ENCODE measurements at places on chromosomes 12 and 14. TPM values are rescaled to one million over a fixed set of nuclear protein-coding genes. Genes with fewer than 3 reads are reported as not detected.

The VRTN gene
- not detected for total RNA-seq

The TAS2R20 gene
- 0.28 TPM for total RNA-seq

DNA sequence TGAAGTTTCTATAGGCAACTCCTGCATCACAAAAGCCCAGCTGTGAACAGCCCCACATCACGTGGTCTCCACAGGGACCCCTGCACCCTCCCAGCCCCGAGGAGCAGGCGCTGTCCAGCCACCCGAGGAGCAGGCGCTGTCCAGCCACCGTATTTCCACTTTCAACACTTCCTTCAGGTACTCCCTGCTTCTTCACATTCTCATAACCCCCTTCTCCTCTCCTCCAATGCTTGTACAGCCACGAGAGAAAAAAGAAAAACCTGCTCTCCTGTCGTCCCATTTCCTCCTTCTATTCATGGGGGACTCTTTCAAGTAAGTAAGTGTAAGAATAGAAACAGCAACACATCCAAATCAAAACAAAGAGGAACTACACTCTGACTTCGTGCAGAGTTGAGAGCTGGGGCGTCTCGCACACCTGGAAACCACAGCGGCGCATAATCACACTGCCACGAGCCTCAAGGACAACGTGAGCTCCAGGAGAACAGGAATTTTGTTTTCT is 11.9 kb downstream of the CDC42BPB start:
- no peak for DNase-seq

The FAM181A gene
- total RNA-seq, result not detected

DNA sequence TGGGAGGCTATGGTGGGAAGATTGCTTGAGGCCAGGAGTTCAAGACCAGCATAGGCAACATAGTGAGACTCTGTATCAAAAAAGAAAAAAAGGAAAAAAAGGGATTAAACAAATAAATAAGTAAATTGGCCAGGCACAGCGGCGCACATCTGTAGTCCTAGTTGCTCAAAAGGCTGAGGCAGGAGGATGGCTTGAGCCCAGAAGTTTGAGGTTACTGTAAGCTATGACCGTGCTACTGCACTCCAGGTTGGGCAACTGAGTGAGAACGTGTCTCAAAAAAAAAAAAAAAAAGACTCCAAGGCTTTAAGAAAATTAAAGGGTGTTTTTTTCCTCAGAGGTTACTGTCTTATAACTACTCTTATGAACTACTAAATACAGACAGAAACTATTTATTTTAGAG is 11.7 kb downstream of the BEST3 start:
- DNase-seq, result no peak

- DNase-seq, result no peak
Measured at GRCh38 chr12:131223791-131224225, 270.1 kb downstream of the ADGRD1 start.

All from HFFc6 (cell line).